Activated CD4-positive, CD25-positive, alpha-beta regulatory T cell (primary cell): ENCODE measurements at places on chromosomes 3 and 15.
A peak's percentile ranks its signal among the peaks of the same experiment; 100 is the strongest.

- DNase-seq, result no peak
These were observed 500.8 kb downstream of the CNTN4 start for GRCh38 chr3:2599471-2599870.

DNA sequence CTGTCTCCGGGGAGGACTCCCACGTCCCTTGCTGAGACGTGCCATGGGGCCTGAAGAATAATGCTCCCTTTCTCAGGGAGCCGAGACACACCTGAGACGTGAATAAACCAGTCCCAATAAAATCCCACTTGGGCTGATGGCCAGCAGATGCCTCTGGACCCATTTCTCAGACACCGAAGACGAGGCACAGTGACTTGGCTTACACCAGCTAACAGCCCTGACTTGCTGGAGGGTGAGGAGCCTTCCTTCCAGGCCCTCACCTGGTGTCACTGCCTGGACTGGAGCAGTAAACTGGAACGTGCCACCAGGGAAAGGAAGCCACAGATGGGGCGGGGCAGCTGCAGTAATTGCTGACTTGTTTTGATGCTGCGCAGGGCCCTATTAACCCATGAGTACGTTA lies 189.7 kb downstream of the PDZRN3 start:
- no peak for DNase-seq

DNA sequence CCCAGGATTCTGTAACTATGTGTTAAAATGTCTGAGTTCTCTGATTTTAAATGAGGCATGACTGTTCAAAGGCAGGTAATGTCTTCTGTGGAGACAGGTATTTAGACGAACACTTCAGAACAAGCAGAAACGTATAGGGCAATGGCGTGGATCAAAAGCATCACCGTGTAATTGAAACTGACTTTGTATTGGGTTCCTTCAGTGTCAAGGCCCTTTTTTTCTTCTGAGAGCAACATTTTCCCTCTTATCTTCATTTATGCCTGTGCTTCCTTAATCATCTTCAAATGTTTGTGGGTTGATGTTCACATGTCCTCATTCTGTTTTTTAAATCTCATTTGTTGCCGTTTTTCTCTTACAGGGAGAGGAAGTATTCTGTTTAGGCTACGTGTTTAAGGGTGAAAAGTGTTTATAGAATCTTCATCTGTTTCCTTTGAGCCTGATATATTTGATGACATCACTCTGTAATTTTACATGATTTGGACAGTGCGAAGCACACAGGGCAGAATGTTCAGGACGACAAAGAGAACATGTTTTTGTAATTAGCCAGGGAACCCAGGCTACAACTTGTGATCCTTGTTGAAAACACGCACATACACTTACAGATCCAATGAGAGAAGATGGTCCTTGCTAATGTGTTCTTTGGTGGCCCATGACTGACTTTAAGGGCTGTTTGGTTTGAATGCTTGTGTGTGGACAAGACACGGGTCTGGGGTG lies 196.0 kb downstream of the LRTM1 start:
- DNase-seq, result no peak

DNA sequence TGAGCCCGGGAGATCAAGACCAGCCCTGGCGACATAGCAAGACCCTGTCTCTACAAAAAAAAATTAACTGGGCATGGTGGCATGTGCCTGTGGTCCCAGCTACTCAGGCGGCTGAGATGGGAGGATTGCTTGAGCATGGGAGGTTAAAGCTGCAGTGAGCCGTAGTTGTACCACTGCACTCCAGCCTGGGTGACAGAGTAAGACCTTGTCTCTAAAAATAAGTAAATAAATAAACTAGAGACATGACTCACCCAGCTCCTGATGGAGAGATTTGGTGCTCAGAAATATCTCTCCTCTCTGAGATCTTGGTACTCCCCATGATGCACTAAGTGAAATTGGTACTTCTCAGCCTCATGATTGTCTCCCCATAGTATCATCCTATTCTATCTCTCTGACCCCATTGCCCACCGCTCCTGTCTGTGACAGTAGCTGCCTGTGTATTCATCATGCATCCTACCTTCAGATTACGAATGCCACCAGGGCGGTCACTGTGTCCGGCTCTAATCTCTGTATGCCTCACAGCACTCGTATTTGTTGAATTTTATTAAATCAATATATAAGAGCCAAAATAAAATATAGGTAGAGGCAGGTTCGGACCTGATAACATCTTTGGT lies 50.9 kb downstream of the ABHD2 start:
- DNase-seq, result no peak

GRCh38 chr3:184952671-184953070 lies 140.7 kb downstream of the VPS8 start:
- no peak for DNase-seq

- DNase-seq, result peak; percentile 2
These were observed 19.8 kb upstream of the NUDT16 start for GRCh38 chr3:131361464-131362421.

DNA sequence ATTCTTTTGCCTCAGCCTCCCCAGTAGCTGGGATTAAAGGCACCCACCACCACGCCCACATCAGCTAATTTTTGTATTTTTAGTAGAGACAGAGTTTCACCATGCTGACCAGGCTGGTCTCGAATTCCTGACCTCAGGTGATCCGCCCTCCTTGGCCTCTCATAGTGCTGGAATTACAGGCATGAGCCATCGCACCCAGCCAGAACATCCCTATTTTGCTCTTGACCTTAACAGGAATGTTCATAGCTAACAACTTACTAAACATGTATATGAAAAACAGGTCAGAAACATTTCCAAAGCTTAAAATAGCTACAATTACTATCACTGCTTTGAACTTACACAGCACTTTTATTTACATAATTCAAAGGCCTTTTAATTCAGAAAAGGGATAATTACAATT lies 33.7 kb downstream of the UQCC5 start:
- DNase-seq, result no peak

DNA sequence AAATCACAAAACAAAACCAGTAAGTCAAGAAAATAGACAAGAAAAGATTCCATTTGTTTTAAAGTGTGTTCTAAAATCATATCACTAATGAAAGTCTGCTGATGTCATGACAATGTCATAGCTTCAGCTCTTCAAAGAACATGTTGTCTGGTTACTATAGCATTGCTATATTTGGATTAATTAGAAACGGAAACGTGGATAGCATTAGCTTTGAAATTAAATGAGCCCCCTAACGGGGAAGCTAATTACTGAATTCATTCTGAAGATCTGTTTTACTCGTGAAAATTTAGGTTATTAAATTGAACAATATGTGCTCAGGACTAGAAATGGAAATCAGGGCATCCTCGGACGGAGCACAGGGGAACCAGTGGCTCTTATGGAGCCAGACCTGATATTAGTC lies 316.7 kb upstream of the AGTR1 start:
- DNase-seq, result no peak

DNA sequence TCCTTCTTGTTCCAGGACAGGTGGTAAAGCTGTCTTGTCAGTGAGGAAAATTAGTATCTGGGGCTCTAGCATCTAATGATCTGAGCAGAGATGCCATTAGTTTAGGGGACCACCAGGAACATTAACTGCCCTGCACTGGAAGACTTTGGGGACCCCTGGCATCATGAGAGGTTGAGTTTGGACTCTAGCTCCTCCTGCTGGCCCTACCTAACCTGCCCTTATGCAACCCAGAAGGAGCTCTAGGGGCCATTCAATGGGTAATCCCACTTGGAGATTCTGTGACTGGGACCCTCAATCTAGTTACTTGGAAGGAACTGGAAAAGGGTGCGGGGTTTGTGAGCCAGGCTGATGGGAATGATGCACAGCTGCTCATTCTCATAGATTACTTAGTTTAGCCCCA lies 451.0 kb downstream of the EPHB1 start:
- DNase-seq, result no peak

DNA sequence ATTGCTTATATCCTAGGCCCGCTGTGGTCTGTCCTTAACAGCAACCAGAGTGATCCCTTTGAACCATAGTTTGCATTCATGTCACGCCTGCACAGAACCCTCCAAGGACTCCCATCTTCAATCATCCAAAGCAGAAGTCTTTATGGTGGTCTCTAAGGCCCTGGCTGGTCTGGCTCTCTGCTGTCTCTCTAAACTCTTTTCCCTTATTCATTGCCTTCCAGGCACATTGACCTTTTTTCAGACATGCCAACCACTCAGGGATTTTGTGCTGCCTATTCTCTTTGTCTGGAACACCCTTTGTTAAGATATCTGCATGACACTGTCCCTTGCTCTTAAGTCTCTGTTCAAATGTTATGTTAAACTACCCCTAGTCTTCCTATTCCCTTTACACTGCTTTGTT lies 21.9 kb upstream of the ZBTB47 start:
- DNase-seq, result no peak

GRCh38 chr3:127264292-127264691 lies 23.6 kb downstream of the PRR20G start:
- DNase-seq, result no peak

DNA sequence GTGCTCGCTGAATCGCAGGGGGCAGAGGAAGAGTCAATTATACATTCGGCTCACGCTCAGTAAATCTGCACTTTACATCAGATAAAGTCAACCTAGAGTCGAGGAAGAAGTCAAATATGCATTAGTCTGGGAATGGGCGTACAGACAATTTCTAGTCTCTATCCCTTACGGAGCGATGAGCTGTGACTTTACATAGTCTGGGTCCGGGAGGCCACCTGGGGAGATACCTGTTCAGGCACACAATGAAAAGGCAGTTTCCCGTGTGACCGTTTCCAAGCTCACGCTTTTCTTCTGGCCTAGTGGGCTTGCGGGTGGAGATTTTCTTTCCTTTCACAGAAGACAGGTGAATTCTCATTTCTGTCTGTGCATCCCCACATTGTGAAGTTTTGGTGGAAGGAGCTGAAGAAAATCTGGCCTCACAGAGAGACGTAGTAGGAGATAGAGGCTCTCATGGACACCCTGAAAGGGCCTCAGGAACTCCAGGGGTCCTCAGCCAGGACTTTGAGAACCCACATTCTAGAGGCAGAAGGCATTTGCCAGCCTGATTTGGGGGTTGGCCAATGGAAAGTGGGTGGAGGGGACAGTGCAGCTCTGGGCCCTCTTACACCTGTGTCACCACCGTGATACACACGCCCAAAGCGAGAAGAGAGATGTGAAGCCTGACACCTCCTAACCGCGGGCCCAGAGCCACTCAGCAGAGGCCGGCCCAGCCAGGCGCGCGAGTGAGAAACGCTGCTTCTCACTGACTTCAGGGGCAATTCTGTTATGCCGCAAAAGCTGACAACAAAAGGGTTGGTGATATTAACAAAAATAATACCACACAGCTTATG lies 10.7 kb upstream of the OCA2 start:
- no peak for DNase-seq

GRCh38 chr3:196096382-196096953 lies 14.6 kb upstream of the TFRC start:
- DNase-seq, result no peak

GRCh38 chr3:163951397-163951987 lies 1126.8 kb downstream of the SI start:
- no peak for DNase-seq

DNA sequence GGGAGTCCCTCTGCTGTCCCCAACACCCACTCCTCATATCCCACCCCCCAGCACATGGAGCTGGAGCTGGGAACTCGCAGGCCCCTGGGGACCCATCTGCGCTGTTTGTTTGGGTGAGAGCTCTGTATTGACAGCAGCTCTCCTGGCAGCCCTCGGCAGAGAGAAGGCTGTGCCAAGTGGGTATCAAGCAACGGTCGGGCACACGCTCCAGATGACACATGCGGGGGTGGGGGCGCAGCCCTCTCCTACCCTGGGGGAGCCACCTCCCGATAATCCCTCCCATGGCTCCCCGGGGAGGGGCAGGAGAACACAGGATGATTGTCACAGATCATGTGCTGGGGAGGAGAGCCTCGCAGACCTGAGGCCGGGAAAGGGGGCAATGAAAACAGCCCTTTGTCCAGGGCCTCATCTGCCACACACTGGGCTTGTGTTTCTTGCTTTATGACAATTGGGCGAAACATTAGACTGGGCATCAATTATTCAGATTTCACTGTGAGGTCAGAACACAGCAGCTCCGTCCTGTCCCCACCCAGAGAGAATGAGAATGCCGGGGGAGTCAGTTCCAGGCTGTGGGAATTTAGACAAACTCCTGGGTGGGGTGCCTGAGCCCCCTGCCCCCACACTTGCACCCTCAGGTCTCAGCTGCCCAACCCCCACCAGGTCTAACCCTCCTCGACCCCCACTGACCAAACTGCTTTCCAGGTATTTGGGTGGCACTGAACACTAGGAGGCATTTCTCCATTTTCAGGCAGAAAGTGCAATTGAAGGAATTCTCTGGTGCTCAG lies 46.4 kb upstream of the KLF13 start:
- DNase-seq, result no peak

- DNase-seq, result no peak
These were observed 222.0 kb upstream of the IL12A start for GRCh38 chr3:159766563-159767185.

DNA sequence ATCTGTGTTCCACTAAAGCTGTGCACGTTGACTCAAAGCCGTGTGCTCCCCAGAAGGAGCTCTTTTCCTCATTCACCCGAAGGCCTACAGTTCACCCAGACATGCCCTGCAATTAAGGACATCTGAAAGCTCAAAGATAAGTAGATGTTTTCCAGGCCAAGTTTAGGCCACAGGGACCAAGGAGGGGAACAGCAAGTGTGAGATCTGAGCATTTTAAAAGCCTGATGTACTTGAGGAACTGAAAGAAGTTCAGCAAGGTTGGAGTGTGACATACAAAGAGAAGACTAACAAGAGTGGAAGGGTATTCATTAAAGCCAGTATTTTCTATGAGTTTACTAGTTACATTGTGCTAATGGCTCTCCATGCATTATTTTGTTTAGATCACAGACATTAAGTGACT lies 68.0 kb downstream of the CASR start:
- DNase-seq, result no peak

DNA sequence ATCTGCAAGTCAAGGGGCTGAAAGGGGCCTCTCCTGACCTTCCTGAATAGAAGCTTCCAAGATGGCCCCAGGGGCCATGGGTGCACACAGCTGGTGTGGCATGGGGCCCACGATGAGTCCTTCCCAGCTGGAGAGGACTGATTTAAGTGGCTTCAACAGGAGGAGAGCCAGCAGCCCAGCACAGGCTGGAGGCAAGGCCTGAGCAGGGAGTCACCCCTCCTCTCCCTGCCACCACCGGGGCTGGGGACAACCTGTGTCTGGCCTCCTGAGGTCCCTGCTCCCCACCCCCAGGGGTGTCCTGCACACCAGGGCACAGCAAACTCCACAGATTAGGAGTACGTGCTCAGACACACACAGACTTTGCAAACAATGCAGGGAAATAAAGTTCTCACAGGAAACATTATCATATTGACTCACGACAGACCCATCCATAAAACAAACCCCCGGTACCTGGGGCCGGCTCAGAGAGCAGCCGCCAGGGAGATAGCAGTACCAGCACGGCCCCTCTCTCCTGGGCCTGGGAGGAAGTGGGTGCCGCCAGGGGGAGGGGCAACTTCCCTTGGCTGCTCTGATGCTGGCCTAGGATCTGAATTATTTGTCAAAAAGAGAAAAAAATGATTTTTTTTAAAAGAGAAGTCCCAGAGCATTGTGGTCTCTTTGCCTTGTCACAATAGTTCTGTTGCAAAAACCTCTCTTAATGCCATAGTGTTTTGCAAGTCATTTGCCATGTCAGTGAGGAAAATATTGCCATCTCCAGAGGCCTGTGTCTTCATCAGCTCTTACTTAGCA lies 21.9 kb upstream of the TSEN2 start:
- no peak for DNase-seq
